GM10248 (cell line): ENCODE measurements at places on chromosomes 6 and 20.
A peak's percentile ranks its signal among the peaks of the same experiment; 100 is the strongest.

DNA sequence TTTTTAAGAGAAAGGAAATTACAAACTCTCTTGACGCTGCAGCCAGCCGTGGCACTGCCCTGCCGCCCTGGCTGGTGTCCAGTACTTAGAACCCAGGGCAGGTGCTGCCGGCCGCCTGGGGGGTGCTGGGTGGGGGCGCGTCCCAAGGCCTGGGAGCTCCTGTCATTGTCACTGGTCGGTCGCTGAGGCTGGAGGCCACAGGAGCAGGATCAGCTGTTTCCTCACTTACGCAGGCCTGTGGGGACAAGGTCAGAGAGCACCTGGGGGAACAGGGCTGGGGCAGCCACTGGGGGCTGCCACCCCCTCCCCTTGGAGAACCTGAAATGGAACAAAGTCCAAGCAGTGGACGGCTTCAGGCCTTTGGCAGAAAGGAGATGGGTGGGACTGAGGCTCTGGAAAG, 5.6 kb downstream of the BIRC7 start:
- no peak for DNase-seq

GRCh38 chr6:166538297-166539010, 48.0 kb downstream of the RAMACL start:
- no peak for DNase-seq

GRCh38 chr20:25203871-25204320, 8.4 kb downstream of the ENTPD6 start:
- DNase-seq, result no peak

DNA sequence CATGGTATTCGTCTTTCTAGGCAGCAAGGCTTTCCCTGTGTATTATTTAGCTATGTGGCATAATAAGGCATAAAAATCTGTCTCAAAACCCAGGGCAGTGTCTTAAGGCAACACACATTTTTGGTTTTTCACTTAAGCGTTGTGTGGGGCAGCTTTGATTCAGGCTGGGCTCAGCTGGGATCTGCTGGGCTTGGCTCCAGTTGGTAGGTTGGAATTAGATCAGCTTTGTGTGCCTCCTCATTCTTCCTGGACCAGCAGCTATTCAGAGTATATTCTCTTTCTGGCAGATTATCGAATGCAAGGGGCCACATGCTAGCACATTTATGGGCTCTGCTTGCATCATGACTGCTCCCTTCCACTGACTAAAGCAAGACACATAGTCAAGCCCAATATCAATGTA, 487.9 kb downstream of the RFPL4B start:
- no peak for DNase-seq

DNA sequence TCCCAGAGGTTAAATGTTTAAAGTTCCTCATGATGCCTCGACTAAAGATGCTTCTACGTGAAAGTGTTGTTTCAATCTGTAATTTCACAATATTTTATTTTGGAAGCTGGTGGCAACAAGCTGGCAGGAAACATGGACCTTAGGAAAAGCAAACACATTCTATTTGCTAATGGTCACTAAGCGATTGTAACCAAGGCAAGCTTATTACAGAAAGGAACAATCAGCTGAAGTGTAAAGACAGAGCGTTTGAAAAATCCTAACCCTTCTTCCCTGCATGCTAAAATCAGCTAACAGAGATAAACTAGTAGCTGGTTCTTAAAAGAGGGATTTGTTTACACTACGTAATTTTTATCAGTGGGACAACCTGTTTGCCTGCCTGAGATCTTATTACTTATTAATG, 50.0 kb downstream of the IL20RA start:
- no peak for DNase-seq

GRCh38 chr20:41544472-41544871, 73.7 kb downstream of the CHD6 start:
- DNase-seq, result no peak

GRCh38 chr6:10375391-10375969, 39.4 kb downstream of the TFAP2A start:
- DNase-seq, result no peak

DNA sequence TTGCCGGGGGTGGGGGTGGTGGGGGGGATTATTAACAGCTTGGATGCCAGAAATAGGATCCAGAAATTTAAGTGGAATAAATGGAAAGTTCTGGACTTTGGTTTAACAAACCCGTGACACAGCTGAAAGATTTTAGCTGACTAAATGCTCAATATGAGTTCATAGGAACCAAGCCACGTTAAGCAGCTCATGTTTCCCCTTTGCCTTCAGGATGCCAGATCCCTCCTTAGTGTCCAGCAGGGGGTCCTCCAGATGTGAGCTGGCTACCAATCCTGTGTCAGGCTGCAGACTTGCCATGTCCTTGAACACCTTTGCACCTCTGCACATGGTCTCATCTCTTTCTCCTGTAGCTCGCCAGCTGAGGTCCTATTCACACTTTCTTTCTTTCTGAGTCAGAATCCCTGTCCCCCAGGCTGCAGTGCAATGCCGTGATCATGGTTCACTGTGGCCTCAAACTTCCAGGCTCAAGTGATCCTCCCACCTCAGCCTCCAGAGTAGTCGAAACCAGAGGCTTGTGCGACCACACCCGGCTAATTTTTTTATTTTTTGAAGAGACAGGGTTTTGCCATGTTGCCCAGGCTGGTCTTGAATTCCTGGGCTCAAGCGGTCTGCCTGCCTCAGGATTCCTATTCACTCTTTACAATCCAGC, 133.3 kb upstream of the ARMC2 start:
- DNase-seq, result no peak

GRCh38 chr6:158978757-158979156, 21.2 kb downstream of the RSPH3 start:
- no peak for DNase-seq

GRCh38 chr6:15739353-15739752, 76.5 kb upstream of the DTNBP1 start:
- no peak for DNase-seq

DNA sequence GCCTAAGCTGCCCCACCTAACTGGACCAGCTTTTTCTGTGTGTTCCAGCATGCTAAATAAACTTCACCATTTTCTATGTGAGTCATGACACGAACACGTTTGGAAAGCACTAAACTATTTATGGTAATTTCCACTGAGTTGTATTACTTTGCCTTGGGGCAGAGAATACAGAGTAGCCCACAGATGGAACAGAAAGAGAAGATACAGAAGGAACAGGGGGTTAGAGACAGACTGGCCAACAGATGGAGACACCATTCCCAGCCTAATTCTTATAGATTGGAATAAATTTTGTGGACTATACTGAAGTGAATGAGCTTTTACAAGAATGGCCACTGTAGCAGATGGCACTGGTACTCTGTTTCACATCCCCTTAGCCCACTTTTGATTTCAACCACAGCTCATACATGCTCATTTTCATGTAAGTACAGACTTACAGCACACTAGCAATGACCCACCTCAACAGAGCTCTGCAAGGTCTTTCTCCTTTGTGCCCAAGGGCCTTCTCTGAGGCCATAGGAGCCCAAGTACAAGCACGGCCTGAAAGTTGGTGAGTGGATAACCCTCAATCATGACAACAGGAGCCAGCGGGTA, 13.1 kb upstream of the NT5DC1 start:
- DNase-seq, result peak; percentile 32

DNA sequence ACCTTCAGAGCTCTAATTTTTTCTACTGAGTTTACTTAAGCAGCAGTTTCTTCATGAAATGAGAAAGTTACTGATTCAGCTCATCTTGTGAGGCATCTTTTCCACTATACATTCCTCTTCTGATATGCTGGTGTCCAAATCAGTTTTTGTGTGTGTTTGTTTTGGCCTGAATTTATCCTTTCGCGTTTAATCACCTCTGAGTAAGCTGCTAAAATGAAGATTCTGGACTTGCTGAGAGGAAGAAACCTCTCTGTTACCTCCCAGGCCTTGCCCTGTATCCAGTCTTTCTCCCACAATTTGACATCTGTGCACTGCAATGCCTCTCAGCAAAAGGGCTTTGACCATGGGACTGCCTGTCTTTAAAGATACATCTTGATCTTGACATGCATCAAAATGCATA, 536.2 kb upstream of the NRSN1 start:
- no peak for DNase-seq

- no peak for DNase-seq
These were observed 681.0 kb upstream of the GJE1 start for GRCh38 chr6:141451511-141452353.

DNA sequence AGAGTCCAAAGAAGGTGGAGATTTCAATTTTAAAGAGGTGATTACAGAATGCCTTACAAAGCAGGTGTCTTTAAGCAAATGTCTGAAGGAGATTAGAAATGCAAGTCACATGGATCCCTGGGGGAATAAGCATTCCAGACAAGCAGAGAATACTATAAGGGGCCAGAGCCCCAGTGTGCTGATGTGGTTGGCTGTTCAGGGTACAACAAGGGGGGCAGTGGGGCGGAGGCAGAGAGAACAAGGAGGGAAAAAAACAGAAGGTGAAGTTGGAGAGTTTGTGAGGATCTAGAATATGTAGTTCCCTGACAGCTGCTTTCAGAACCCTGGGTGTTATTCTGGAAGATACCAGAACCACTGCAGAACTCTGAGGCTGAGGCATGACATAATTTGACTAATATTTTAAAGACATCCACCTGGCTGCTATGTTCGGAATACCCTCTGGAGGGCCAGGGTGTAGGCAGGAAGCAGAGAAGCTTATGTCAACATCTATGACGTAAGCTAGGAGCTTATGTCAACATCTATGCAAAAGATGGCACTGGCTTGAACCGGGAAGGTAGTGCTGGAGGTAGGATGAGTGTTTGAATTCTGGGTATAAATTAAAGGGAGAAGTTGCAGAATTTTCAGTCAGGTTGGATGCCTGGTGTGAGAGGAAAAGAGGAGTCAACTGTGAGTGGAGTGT, 276.3 kb upstream of the AGPAT4 start:
- DNase-seq, result no peak

DNA sequence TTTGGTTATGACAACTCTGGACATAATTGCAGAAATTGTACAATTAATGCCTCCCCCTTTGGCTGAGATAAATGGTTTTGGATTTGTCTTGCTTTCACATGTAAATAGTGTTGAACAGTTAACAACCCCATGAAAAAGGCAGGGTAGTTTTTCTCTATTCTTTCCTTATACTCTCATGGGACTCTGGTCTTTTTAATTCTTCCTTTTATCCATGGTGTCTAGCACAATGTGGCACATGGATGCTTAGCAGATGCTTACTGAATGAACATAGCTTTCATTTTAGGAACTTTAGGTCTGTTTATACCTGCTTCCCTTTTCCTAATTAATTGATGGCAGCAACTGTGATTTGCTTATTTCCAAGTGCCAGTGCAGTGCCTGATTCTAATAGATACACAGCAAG, 75.6 kb downstream of the NCOA3 start:
- DNase-seq, result no peak

DNA sequence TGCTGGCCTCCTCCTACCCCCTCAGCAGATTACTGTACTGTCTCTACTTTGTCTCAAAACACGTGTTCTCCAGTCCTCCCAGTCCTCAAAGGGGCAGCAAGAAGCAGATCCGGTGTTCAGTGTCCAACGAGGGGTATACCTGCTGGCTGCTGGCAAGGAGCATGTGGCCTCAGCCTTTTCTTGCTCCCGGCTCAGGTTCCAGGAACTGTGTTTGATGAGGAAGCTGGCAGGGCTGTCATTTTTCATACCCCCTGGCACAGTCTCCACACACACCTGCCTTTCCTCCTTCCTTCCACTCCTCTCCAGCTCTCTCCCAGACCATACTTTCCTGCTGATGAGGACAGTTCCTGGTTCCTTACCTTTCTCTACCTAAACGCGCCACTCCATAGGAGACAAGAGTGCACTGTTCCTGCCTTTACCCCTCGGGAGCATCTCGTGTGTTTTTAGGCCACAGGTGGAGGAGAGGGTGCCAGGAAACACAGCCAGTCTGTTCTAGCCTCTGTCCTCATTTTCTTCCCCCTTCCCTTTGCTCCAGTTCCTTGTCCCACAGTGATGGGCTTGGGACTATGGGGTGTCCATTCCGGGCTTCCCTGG, 77.2 kb downstream of the SSR1 start:
- DNase-seq, result no peak

GRCh38 chr20:10352934-10353824, 80.8 kb downstream of the MKKS start:
- DNase-seq, result no peak

DNA sequence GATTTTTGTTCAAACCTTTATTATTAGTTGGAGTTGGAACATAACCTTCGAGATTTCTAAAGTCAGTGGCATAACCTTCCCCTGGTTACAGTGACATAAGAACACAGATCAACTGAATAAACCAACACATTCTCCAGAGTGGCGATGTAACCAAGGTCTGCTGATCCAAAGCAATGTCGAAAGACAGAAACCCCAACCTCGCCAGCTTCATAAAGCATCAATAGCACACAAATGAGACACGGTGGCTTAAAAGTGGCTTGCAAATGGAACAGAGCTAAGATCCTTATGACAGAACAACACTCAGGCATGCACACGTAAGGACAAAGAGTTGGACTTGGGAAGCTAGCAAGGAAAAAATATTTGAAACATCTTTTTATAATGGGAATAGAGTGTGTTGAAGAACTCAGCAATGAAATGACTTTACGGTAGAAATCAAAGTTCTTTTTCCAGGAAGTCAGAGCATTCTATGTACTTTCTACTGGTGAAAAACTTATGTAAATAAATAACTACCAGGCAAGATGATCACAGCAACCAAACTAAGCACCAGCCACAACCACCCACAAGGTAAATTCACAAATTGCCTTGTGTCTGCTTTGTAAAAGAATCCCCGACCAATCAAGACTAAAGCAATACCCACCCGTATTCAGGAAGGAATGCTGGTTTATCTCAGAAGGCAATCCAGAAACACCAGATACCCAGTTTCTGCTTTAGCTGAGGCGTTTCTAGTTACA, 61.0 kb upstream of the NHSL1 start:
- no peak for DNase-seq

- DNase-seq, result peak; percentile 91
These were observed 1.2 kb downstream of the TRIB3 start for GRCh38 chr20:381581-382290.
